ENCODE measurements at places on chromosomes 1 and 21.

DNA sequence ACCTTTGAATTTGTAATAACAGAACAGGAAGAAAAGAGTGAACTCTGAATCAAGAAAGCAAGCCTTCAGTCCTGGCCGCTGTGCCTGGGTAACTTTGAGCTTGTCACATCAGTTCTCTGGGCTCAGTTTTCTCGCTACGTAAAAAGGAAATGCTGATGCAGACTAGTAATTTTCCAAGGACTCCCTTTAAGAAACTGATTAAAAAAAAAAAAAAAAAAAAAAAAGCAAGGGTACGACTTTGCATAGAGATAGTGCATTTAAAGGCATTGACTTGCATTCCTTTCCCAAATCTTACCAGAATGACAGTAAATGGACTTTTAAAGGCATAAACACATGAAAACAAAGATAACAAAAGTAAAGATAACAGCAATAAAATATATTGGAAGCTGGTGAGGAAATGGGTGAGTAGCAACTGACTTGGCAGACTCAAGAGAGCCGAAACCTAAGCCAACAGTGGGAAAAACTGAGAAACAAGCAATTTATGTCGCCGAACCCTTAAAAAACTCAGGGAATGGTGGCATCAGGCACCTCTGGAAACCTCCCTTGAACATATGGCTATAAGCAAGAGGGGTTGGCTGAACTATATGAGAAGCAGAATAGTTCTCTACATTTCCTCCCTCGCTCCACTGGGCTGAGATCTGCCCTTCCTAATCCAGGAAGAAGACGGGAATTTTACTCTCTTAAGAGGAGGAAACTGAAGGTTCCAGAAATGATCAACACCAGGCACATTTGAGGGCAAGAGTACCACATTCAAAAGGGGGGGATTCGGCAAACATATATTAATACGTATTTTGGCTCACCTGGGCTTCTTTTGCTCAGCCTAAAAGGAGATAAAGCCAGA is 189.2 kb downstream of the CDC7 start:
- DNase-seq = no peak

- no peak for DNase-seq
These were observed 91.5 kb downstream of the SPATA46 start for GRCh38 chr1:162285149-162285561.

GRCh38 chr21:34363733-34364132 is at the start of gene KCNE2:
Gene KCNE2 (plus strand): TSS chr21:34364006. CDS start chr21:34370479, 6,473 bp downstream.
- no peak for DNase-seq

DNA sequence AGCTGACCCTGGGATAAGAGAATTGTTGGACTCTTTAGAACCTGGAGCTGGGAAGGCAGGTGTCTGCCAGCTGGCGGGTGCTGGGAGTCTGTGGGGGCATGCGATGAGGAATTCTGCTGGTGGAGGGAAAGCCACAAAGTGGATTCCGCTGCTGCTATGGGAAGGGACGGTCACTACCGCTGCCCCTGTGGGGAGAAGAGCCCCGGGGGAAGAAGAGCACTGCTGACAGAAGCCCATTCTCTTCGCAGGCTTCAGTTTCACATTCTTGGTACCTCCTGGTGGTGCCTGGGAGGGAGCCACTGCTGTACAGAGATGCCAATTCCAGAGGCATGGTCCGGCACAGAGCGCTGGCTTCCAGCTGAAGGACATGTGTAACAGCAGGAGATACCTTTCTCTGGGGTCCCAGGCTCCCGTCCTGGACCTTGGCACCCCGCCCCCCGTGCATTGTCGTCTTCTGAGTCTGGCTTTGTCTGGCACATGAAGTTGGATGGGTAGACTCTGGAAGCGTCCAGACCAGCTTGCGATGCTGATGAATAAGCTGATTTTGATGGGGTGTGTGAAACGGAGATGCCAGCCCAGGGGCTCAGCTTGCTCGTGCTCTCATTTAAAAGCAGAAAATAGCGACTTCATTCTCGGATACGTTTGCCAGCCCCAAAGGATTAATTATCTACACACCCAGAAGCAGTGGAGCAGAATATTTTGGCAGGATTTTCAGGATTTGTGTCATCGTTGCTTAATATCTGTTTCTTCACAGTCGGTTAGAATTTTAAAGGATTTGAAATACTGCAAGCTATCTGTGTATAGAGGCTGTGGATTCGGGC is 13.2 kb downstream of the PDXK start:
- DNase-seq = no peak

Data from D721Med (cell line).